NCI-H1105 (cell line): ENCODE measurements at places on chromosomes 12 and 14.

- DNase-seq: no peak
These were observed 573.7 kb downstream of the ALG10 start for GRCh38 chr12:34595749-34596733.

GRCh38 chr12:71795901-71796300, 41.2 kb downstream of the RAB21 start:
- no peak for DNase-seq

DNA sequence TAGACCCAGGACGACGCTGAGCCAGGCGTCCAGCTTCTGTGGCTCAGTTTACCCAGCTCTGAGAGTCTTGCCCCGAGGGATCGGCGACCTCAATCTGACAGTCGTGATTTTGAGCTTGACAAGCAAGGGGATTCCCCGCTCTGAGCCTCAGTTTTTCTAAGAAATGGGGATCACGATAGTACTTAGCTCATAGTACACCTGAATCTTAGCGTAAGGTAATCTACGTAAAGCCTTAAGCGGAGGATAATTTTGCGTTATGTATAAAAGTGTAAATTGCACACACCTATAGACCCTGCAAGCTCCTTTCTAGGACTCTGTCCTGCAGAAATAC, 285 bp downstream of the MVK start:
- DNase-seq: no peak

DNA sequence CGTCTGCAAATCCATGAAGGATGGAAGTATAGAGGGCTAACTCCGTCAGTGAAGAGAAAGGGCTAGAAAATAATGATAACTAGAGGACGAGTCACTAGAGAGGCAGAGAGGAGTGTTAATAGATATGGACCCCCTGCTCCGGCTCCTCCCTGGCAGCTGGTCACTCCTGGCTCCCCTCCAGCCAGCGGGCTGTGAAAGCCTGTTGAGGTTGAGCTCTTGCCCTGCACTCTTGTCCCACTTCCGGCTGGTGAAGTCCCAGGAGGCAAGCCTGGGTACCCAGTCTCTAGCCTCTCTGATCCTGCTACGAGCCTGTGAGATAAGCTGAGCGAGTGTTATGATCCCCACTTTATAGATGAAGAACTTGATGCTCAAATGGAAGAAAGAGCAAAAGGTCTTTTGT, 90.3 kb downstream of the RFX4 start:
- DNase-seq: no peak

GRCh38 chr12:26666286-26666685, 166.7 kb downstream of the ITPR2 start:
- DNase-seq: no peak

GRCh38 chr12:110254971-110255540, 26.0 kb upstream of the ATP2A2 start:
- no peak for DNase-seq

- DNase-seq: no peak
These were observed 1.4 kb downstream of the SLC25A21 start for GRCh38 chr14:37170993-37171392.

DNA sequence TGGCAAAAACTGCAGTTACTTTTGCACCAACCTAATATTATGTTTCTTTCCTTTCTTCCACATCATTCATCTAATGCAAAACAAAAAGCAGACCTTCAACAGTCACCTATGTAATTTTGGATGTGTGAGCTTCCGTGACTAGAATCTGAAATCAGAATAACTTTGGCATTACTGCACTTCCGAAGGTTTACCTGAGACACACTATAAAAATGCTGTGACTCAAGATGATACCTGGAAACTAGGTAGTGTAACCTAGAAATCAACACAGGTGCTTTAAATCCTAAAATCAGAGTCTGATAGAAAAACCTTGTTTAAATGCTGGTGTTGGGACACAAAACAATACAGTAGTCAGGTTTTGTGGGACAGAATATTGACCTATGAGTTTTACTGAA, 2.2 kb downstream of the BTBD7 start:
- DNase-seq: no peak

DNA sequence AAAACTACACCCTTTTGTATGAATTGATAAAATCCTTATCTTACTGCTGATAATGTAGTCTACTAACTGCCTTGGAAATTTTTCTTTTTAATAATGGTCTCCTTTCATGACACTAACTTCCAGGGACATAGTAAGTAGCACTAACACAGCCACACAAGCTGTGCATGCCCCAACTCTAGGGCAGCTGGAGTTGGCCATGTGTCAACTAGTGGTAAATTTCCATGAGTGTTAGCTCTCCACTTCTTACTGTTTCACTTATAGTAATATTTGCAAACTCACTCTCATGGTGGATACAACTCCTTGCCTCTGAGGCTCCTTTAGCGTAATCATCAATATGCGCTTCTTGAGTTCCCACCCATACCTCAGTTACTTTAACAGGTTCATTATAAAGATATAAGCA, 38.0 kb downstream of the LGR5 start:
- DNase-seq: no peak

GRCh38 chr12:66269757-66270383, 32.4 kb upstream of the HELB start:
- DNase-seq: peak; percentile 25

DNA sequence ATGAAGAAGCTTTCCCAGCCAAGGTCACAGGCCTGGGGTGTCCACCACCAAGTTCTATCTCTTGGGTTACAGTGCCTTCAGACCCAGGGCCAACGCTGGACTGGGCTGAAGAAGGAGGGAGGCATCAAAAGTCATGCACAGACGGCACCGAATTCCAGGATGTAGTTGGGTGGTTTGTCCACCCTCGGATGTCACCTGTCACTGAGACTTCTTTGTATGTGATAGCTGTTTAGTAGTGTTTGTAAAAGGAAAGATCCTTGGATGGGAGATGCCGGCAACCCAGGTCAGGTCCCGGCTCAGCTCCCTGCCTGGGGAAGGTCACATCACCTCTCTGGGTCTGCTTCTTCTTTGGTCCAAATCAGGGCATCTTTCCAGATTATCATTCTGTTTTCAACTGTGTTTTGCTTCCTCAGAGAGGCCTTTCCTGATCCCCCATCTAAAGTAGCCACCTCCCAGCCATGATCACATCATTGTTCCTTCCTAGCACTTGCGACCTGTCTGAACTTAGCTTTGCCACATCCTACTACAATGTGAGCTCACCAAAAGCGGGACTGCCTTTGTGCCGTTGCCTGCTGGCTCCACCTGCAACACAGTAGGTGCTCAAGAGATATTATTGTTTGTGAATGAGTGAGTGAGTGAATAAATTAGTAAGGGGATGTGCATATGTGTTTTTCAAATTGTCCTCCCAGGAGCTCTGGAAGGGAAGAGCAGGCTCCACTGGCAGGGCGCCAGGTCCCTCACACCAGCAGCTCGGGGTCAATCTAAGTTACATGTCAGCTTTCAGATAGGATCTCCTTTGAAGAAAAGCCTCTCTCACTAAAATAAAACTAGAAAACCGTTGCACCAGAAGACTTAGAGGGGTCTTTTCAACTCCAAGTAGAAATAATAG, 2.1 kb downstream of the TSPAN11 start:
- no peak for DNase-seq

GRCh38 chr14:65772921-65773574, 360.5 kb downstream of the FUT8 start:
- no peak for DNase-seq

DNA sequence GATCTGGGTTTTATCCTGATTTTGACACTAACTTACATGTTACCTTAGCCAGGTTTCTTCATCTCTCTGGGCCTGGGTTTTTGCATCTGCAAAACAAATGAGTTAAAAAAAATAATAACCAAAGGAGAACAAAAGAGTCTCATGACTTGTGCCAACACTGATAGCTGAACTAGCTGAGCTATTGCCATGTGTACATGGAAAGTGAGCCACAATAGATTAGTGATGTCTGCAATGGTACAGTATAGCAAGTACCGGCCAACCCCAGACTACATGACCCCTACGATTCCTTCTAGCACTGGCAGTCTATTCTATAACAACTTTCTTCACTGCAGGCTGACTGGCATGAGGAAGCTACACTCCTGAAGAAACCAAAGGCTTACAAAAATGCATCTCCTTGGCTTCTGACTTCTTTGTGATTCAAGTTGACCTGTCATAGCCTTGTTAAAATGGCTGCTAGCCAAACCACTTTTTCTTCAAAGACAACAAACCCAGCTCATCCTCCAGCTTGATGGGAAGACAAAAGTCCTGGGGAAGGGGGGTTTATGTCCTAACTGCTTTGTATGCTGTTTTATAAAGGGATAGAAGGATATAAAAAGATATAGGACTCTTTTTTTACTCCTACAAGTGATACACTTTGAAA, 123.7 kb downstream of the DAD1 start:
- DNase-seq: no peak

GRCh38 chr14:96502621-96503305, 581 bp downstream of the PAPOLA start:
- DNase-seq: peak; percentile 19

GRCh38 chr14:104656014-104656714, 33.3 kb upstream of the INF2 start:
- DNase-seq: no peak

- no peak for DNase-seq
These were observed 109.5 kb downstream of the NTS start for GRCh38 chr12:85983601-85984000.
